Activated naive CD4-positive, alpha-beta T cell treated with Interleukin-2 at 50 U/mL for 16 hours (primary cell): ENCODE measurements at places on chromosomes 16 and 17.

GRCh38 chr17:79205688-79206205, 131.1 kb downstream of the ENGASE start:
- no peak for DNase-seq

GRCh38 chr16:28473714-28474265, 1.7 kb upstream of the NPIPB7 start:
- no peak for DNase-seq

- DNase-seq, result peak; percentile 57
Observed at GRCh38 chr16:8928467-8928957, 35.2 kb downstream of the USP7 start.

- DNase-seq, result no peak
Observed at GRCh38 chr17:32551186-32551955, 64.6 kb downstream of the CDK5R1 start.

DNA sequence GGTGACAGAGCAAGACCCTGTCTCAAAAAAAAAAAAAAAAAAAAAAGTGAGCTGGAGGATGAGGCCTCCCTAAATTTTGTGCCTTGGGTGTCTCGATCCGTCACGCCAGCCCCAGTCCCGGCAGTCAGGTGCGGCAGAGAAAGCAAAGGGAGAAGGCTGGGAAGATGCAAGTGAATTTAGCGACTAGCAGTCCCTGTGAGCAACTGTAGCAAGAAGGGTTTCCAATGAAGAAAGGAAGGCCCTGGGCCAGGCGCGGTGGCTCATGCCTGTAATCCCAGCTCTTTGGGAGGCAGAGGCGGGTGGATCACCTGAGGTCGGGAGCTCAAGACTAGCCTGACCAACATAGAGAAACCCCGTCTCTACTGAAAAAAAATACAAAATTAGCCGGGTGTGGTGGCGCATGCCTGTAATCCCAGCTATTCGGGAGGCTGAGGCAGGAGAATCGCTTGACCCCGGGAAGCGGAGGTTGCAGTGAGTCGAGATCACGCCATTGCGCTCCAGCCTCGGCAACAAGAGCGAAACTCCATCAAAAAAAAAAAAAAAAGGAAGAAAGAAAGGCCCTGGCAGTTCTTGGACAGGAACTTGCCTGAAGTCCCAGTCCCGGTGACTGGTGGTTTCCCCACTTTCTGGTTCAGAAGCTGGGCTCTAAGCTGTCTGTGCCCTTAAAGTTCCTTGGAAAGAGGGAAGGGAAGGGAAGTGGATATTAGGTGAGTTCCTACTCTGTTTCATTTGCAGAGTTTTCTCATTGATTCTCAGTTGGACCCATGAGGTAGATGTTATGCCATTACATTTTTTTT, 1.8 kb upstream of the QPRT start:
- DNase-seq, result no peak

DNA sequence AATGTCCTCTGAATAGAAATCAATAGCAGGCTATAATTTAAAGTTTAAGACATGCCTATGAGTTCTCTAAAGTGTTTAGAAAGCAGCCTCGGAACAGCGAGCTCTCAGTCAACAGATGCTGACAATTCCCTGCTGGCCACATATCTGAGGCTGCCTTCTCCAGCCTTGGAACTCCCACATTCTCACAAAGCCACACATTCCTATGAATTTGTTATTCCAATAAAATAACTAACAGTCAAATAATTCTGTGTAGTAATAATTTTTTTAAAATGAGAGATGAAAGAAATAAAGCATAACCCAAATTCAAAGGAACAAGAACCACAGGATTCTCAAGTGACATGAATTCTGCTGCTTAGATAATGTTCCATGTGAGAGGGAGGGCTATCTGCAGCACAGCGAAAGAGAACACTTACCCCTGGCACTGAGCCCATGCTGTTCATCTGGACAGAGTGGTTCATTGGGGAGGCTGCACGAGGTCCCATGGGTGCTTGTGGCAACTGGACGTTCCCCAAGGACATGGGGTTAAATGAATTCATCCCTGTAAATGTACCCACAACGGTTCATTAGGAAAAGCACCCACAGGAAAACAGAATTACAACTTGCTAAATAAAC, 56.9 kb upstream of the TRAP1 start:
- no peak for DNase-seq

- DNase-seq, result no peak
Observed at GRCh38 chr17:207775-208174, 26.3 kb upstream of the DOC2B start.

DNA sequence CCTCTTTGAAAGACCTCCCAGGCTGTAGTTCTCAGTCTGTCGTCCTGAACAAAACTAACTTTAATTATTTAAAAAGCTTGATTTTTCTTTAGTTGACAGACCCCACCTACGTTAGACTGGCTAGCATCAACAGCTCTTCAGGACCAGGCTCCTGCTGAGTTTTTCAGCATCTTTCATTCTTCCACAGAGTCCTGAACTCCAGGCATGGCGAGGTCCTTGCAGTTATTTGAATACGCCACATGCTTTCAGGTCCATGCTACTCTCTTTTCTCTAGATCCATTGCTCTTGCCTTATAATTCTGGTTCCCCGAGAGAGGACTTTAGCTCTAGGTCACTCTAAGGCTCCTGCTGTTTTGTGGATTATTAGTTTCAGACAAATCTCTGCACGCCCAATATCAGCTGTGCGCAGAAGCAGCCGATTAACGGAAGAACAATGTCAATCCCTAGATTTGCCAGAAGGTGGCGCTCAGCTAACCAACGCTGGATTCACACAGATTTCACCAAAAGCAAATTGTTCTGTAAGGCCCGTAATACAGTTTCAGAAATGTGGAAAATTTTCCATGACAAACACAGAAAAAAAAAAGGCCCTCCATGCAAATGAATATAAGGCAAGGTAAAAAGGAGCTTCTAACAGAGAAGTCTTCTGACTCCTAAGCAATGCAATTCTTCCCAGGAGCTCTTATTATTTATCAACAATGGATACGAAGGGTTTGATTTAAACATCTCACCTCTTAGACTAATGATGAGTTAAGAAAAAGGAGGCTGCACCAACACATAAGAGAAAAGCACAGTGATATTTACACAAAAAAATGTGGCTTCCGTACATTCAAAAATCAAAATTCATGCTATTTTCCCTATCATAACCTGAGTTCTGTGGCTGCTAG, 33.5 kb upstream of the BCO1 start:
- DNase-seq, result peak; percentile 25

DNA sequence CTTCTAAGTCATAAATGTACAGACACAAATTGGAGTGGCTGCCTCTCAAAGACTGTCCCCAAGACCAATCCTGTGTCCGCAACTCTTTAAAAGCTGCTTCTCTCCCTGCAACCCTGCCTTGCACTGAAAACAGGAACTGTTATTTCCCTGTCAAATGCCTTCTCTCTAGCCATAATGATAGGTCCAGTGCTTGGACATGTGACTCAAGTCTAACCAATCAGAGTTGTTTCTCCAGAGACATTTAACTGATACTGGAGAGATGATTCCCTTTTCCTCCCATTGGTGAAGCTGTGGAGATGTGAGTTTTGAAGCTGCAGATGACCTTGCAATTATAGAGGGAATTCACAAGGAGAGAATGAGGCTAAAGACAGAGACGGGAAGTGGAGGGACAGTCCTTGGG, 253.3 kb upstream of the CDH5 start:
- DNase-seq, result no peak

- DNase-seq, result peak; percentile 87
Observed at GRCh38 chr17:45311760-45312476, 4.9 kb downstream of the MAP3K14 start.

DNA sequence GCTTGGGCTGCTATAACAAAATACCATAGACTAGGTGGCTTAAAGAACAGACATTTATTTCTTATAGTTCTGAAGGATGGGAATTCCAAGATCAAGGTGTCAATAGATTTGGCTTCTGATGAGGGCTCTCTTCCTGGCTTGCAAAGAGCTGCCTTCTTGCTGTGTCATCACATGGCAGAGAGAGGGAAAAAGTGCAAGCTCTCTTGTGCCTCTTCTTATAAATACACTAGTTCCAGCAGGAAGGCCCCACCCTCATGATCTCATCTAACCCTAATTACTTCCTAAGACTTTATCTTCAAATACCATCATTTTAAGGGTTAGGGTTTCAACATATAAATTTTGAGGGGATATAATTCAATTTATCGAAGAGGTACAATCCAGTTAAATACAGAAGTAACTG, 30.6 kb downstream of the ABCA9 start:
- no peak for DNase-seq

DNA sequence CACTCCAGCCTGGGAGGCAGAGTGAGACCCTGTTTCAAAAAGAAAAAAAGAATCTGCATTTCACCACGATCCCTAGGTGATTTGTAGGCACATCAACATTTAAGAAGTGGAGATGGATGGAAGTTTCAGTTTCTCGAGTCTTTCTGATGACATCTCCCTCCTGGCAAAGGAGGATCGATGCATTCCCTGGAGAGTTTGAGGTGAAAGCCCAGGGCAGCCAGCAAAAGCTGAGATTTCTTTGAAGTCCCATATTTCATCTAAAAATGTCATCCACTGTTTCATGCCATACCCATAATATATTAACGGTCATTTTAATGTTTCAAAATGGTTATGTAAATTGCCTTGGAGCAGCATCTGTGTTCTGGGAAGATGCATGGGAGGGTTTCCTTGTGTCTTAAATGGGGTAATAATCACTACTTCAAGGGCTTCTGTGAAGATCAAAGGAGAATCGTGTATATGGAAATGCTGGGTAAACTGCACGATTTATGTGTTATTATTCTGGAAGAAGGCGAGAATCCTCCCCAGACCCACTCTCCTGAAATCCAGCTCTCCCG, 63.4 kb downstream of the KATNIP start:
- DNase-seq, result no peak

GRCh38 chr16:74439685-74440084, 18.4 kb upstream of the CLEC18B start:
- DNase-seq, result no peak

GRCh38 chr17:55451203-55451641, 29.6 kb upstream of the MMD start:
- no peak for DNase-seq

DNA sequence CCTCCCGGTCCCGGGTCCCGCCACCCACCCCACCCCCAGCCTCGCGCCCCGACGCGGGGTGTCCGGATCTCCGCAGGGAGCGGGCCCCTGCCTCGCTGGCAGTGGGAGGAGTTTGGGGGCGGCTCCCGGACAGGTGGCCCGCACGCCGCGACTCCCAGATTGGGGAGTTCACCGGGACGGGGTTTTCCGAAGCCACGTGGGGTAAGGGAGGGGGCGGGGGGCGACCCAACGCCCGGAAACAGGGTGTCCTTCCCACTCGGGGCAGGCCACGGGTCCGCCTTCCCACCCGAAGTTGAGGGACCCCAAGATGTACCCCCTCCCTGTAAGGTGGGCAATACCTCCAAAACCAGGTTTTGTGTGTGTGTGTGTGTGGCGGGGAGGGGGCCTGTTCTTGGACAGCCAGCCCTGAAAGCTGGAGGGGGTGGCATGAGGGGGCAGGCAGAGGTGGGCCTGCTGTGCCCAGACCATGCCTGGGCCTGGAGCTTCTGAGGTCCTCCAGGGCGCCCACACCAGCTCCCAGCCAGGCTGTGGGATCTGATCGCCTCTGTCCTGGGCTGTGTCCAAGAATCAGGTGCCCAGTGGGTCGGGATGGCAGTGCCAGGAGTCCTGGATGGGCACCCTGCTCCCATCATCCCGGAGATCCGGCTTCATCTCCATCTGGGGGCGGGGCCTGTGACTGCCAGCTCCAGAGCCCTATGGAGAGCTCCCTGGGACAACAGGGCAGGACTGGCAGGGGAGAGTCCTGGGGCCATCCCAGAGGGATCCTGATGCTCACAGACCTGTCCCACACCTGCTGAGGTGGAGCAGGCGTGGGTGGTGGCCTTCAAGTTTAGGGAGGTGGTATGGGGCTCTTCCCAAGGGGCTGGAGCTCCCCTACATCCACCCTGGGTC, 767 bp downstream of the SYNGR2 start:
- DNase-seq, result peak; percentile 64

- DNase-seq, result no peak
Observed at GRCh38 chr16:87542531-87543102, 49.8 kb upstream of the ZCCHC14 start.

DNA sequence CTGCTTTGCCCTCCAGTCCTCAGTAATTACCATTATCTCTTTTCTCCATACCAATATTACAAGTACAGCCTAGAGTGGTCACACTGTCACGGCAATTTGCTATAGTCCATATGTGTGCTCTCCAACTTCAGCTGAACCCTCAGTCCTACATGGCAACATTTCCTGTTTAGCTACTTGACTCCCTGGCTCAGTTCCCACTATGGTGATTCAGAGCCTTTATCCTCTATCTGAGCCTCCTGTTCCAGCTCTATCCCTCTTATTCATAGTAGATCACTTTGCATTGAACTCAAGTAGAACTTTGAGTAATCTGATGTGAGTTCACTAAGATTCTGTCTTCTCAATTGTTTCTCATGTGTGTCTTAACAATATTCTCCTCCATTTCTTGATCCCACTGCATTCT, 43.7 kb upstream of the GOSR1 start:
- no peak for DNase-seq

DNA sequence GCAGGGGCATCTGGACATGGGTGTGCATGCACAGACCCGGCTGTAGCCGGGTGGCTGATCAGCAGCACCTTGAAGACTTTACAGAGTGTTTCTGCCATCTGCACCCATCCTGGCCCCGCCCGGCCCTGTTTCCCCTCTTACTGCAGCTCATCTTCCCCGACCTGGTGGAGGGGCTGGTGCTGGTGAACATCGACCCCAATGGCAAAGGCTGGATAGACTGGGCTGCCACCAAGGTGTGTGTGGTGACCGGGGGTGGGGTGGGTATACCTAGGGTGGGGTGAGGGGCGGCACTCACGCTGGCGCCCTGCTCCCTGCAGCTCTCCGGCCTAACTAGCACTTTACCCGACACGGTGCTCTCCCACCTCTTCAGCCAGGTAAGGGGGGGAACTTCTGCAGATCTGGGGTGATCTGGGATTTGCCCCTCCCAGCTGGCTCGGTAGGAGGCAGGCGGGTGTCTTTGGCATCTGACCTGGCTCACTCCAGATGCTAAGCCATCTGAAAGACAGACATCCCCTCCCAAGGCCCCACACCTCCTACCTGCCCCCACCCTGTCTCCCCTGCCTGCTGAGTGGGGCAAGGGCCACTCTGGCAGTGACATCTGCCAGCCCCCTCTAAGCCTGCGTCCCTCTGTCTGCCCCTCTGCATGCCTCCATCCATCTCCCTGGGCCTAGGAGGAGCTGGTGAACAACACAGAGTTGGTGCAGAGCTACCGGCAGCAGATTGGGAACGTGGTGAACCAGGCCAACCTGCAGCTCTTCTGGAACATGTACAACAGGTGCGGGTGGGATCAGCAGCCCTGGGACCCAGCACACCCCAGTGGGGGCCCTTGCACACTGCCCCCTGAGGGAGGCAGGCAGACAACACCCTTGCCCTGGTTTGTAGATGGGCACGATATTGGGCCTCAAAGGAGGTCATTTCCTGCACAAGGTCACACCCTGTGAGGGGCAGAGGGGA, 6.6 kb downstream of the NDRG4 start:
- no peak for DNase-seq

DNA sequence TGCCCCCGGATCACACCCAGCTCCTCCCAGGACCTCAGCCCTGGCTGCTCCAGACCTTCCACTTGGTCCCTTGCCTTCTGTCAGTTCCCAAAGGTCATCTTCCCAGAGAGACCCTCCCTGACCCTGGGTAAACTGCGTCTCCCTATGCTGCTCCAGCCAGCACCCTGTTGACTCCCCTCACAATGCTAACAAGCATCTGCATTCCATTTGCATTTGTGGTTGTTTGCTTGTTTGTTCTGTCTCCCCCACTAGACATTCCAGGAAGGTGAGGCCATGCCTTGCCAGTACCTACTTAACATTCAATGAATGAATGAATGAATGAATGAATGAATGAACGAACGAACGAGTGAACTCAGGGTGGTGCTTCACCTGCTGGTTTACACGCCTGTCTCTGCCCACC, 171.2 kb downstream of the WSCD1 start:
- DNase-seq, result no peak
